ENCODE measurements at places on chromosomes 7 and 10.
A peak's percentile ranks its signal among the peaks of the same experiment; 100 is the strongest.

GRCh38 chr10:118729200-118729599, 25.6 kb downstream of the CACUL1 start:
- no peak for DNase-seq

DNA sequence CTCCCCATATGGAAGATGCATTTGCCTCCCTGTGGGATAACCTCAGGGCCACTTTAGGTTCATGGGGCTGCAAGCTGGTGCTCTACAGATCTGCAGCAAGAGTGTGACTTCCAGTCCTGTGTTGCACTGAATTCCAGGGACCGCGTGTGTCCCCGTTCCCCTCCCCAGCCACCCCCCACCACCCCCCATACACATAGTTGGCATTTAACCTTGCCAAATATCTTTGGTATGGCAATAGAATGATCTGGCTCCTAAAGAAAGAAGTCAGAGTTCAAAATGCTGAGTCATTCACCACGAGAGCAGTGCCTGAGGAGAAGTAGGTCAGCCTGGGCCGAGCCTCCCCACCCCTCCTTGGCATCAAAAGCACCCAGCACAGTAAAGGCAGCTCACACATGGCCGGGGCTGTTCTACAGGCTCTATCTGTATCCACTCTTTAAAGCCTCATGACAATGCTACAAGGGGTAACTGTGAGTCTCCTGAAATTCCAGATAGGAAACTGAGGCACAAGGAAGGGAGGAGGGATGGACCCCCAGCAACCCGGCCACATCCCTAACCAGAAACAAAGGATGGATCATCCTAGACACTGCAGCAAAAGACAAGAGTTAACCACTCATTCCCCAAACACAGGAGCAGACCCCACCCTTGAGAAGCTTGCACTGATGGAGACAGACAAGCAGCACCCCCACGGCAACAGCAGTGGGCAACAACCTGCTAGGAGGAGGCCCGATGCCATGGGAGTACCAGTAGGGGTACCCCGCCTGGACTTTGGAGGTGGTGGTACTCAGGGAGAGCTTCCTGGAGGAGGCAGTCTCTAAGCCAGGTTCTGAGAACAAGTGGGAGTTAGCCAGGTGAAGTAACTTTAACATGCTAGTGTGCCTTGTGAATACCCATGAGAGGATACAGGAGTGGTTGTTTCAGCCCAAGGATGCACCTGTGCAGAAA, 70.3 kb upstream of the NANOS1 start:
- DNase-seq = peak; percentile 76

DNA sequence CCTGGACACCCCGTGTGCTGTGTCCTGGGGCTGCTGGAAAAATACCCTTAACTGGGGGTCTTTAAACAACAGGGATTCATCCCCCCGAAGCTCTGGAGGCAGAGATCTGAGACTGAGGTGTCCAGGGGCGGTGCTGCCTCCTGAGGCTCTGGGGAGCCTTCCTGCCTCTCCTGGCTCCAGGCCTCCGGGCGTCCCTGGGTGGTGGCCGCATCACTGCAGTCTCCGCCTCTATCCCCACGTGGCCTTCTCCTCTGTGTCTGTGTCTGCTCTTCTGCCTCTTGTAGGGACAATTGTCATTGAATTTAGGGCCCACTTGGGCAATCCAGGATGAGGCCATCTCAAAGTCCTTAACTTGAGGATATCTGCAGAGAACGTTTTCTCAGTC, 216.6 kb downstream of the WDR37 start:
- no peak for DNase-seq

- peak; percentile 30 for DNase-seq
Observed at GRCh38 chr7:104903044-104903443, 111.0 kb upstream of the KMT2E start.

- no peak for DNase-seq
Observed at GRCh38 chr10:83869898-83870297, 269.4 kb upstream of the GHITM start.

DNA sequence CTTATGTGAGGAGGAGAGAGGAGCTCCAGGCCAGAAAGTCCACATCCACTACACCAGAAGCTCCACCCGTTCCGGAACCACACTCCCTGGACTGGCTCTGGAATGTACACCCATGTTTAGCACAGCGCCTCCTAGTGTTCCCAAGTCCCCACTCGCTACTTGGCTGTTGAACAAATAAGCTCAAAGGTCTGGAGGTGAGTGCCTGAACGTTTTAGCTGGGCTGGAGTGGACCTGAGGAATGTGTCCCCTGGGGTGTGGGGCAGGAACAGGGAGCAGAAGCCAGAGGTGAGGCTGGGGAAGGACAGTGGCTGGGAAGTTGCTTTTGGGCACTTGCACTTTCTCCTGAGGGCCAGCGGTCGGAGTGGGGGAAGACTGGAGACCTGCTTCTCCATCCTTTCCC, 164.1 kb upstream of the CDCA7L start:
- peak; percentile 16 for DNase-seq

DNA sequence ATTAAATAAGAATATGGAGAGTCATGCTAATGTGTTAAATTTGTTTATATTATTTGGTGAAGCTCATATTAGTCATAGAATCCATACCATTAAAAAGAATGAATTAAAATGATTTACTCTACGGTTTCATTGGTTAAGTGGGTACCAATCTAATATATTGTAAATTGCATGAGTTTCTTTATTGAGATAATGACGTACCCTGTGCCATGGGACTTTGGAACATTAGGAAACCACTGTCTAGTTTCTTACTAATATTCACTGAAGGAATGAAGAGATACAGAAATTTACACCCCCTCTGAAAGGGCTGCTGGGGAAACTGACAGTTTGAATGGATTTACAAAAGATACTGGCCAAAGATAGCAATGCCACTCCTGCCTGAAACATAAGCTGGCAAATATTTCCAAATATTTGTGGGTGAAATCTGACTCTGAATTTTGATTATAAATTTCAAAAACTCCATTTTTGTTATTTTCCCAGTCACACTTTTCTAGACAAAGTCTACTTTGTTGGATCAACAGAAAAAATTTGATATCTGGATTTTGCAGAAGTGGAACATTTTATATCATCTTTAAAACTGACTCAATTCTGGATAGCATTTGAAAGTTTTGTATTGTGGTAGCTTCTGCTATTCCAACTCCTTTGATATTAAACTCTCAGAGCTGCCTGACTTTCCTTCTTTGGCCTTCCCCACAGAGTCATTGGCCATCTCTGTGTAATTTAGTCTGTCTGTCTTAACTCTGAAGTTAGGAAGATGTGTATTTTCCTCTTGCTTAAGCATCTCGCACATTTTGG, 22.3 kb downstream of the MDFIC start:
- no peak for DNase-seq

GRCh38 chr7:4025694-4026615, 656.1 kb upstream of the FOXK1 start:
- DNase-seq = no peak

DNA sequence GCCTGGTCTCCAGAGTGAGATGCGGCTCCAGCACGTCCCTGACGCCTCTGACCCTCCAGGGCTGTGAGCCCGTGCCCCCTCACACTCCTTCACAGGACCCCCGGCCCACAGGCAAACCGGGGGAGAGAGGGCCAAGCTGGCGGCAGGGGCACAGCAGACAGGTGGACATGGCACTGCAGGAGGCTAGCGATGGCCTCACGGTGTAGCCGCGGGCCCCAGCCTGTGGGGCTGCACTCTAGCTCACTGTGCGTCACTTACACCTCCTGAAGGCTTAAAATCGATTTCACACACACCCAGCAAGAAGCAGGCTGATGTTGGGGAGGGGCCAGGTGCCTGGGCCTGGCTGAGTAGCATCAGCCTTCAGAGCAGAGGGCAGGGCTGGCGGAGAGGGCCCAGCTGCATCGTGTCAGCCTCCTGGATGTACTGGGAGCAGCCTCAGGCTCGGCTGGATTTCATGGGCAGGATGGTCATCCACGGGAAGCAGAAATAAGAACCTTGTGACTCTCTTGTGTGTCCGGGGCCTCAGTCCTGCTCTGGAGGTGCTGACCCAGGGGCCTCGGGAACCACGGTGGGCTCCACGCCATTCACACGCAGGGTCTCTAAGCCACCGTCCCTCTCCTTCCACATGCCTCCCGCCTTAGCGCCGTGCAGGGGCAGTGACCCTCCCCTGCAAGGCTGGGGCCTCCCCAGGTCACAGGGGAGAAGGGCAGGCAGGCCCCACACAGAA, 19.4 kb upstream of the KNDC1 start:
- DNase-seq = no peak

DNA sequence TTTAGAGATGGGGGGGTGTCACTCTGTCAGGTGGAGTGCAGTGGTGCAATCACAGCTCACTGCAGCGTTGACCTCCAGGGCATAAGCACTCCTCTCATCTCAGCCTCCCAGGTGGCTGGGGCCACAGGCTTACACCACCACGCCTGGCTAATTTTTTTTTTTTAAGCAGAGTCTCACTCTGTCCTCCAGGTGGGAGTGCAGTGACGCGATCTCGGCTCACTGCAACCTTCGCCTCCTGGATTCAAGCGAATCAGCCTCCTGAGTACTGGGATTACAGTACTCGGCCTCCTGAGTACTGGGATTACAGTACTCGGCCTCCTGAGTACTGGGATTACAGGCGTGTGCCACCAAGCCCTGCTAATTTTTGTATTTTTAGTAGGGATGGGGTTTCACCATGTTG, 23.6 kb upstream of the PPIA start:
- no peak for DNase-seq

DNA sequence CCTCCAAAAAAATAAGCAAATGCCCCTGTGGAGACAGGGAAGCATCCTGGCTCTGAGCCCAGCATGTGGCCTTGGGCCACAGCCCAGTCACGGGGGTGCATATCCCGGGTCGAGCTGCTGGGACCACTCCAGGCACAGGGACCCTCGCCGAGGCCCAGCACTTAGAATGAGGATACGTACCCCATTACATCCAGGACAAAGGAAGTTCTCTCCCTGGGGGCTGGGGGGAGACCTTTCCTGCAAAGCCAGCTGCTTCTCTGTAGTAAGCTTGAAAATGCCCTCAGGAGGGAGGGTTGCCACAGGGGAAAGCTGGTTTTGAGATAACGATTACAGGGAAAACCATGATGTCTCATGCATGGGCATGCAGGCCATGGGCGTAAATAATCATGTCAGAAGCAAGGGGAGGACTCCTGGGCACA, 75.5 kb downstream of the HIPK2 start:
- no peak for DNase-seq

DNA sequence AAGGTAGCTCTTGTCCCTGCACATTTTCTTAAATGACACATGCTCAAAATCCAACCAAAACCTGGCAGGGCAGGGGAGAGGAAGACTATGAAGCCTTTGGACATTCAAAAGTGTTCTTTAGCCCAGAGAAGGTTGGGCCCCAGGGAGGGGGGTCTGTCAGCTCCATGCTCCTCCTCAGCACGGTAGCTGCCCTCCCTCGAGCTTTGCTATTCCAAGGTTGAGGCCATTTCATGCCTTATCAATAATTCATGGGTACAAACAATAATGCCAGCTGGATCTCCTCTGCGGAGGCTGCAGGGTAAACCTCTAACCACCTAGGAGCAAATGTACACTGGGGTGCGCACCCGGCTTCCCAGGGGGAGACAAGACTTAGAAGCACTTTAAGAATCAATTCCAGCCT, 61.5 kb downstream of the SLIT1 start:
- no peak for DNase-seq

GRCh38 chr7:104805449-104806317, 208.3 kb upstream of the KMT2E start:
- DNase-seq = no peak

GRCh38 chr10:31395695-31396094, 76.7 kb downstream of the ZEB1 start:
- no peak for DNase-seq

DNA sequence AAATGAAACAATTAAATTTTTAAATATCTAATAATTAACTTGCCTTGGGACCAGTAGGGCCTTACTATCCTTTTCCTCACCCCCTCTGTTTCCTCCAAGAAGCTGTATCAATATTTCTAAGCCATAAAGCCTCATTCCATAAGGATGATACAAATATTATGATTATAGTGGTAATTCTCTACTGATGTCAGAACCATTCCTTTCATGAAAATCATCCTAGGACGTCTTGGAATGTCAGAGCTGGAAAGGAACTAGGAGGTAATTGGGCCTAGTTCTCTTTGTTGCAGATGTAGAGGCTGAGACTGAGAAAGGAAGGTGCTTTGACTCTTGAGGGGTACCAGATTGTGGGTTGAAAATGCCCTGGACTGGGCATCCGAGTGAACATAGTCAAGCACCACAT, 766.7 kb upstream of the GHITM start:
- DNase-seq = no peak

DNA sequence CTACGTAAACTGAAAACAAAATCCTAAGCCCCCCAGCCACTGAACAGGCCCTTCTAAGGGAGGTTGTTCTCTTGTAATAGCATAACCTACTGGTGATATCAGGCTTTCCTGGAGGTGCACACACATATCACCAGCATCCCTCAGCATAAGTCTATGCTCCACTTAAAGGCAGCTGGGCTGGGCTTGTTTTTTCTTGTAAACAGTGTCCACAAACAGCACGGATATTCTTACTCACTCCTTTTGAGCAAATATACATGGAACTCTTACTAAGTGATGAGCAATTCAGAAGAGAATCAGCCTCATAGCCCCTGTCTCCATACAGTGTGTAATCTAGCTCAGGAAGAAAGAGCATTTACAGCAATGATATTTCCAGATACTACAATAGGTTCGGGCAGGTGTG, 2.4 kb downstream of the LRIT1 start:
- DNase-seq = peak; percentile 91

GRCh38 chr10:102460836-102461186, 9.5 kb upstream of the C10orf95 start:
- DNase-seq = no peak

- peak; percentile 96 for DNase-seq
Observed at GRCh38 chr10:34235164-34235832, 579.8 kb downstream of the PARD3 start.
